ENCODE measurements at places on chromosomes 3 and 15.
A peak's percentile ranks its signal among the peaks of the same experiment; 100 is the strongest.

DNA sequence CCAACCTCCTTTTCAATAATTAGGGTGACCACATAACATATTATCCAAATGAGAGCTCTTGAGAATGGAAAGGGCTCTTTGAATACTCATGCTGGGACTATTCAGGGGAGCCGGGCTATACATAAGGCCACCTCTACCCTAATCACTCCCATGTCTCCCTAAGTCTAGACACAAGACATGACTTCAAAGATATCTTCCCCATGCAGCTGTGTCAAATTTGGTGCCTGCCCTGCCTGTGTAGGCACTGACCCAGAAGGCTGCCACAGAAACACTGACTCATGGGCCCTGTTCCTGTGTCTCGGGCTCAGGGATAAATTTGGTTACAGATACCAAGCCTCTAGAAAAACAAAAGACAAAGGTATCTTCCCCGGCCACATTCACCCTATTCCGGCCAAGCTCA, 70.3 kb downstream of the MYLK start:
- DNase-seq: no peak

- DNase-seq: no peak
These were observed 582.2 kb downstream of the FOXP1 start for GRCh38 chr3:71001303-71001830.

- no peak for DNase-seq
These were observed 58.1 kb upstream of the MRPS22 start for GRCh38 chr3:139285691-139286090.

DNA sequence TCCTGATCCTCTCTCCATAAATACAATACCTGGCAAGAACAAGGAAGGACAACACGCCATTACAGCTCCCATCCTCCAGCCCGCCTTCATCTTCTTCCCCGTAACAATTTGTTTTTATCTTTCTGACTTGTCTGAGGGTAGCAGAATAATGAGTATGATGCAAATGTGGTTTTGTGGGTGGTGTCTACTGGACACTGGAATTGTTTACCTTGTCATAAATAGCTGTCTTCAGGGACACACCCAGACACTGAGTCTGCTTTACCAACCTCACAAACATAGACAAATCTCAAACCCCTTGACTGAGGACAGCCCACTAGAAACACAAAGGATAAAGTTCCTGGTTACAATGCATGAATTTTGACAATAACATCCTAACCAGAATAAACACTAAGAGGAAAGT, 13.4 kb downstream of the WDR72 start:
- no peak for DNase-seq

DNA sequence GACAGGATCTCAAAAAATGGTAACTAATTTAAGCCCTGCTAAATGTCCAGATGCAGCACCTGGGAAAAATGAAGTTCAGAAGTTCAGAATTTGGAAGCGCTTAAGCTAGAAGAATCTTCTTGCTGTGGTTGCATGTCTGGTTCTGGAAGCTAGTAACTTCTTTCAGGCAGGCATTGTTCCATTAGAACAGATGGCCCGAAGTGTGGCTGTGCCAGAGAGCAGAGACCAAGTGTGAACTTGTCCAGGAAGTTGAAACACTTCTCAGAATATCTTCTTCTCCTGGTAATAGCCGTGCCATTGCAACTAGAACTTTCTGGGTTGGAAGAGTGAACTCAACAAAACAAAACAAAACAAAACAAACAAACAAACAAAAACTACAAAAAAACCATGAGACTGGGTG, 80.0 kb downstream of the MITF start:
- DNase-seq: no peak

DNA sequence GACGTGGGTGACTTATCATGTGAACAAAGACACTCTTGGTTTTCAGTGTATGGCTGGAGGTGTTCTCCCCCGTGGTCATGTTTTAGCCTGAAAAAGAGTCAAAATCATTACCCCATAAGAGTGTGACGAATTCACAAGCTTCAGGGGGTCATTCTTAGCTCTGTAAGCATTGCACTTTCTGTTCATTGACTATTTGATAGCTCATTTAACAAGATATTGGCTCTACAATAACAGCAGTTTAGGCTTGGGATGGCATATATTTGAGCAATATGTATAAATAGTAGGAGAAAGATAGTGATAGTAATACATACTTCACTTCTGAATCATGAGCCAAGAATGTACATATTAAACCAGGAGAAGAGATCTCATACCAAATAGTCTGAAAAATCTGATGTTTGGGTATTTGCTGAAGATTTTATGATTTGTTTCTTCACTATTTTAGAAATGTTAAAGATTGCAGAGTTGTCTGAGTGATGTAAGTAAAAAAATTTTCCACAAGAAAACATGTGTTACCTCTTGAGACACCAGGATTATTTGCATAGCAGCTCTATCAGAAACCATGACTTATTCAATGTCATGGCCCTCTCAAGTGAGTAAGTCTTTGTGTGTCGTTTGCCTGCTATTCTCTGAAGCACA, 996.0 kb downstream of the OTOL1 start:
- DNase-seq: no peak

DNA sequence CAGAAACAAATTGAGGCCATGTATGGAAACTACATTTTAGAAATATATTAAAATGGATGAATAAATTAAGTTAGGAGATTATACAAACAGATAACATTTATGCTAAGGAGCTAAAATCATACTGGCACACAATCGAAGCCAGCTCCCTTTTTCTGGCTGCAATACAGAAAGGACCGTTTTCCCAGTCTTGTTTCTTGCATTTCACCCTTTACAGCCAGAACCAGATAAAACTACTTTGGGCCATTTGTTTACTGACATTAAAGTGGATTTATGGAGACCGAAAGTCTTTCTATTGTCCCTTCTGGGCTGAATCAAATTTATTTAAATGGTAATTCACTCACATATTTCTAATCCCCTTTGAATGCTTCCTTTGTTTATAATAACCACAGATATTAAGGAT, 50.1 kb upstream of the CNTN3 start:
- DNase-seq: no peak

GRCh38 chr3:126671521-126671920, 16.6 kb upstream of the TXNRD3 start:
- DNase-seq: no peak

DNA sequence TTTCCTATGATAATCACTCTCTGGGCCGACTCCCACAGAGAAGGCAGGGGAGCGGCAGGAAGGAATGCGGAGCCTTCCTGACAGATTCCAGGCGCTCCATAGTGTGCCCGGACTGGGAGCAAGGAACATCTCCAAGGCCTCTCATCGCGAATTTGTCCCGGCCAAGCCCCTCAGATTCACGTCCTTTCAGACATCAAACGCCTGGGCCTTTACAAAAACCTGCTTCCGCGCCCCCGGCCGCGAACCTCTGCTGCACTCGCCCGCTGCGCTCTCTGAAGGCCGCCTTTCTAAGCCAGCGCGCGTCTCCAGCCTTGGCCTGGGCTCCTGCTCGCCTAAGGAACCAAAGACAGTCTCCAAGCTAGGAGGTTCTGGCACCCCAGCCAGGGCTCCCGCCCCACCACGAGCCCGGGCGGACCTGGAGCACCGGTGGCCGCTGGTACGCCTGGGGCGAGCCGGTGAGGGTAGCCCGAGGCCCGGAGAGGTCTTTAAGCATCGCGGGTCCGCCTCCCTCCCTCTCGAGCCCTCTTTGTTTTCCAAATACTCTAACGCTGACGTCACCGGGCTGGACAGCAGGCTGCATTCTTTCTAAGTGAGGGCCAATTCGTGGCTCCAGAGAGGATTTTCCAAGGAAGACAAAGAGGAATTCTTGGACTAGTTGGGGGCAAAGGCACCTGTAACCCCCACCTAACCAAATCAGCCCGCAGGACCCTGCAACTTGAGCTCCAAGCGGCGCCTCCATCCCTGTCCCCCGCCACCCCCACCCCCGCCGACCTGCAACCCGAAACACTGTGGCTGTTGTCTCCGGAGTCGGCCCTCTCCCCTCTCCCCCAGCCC, 759 bp downstream of the AMOTL2 start:
- DNase-seq: no peak

GRCh38 chr15:99239545-99240198, 9.7 kb downstream of the TTC23 start:
- DNase-seq: no peak

DNA sequence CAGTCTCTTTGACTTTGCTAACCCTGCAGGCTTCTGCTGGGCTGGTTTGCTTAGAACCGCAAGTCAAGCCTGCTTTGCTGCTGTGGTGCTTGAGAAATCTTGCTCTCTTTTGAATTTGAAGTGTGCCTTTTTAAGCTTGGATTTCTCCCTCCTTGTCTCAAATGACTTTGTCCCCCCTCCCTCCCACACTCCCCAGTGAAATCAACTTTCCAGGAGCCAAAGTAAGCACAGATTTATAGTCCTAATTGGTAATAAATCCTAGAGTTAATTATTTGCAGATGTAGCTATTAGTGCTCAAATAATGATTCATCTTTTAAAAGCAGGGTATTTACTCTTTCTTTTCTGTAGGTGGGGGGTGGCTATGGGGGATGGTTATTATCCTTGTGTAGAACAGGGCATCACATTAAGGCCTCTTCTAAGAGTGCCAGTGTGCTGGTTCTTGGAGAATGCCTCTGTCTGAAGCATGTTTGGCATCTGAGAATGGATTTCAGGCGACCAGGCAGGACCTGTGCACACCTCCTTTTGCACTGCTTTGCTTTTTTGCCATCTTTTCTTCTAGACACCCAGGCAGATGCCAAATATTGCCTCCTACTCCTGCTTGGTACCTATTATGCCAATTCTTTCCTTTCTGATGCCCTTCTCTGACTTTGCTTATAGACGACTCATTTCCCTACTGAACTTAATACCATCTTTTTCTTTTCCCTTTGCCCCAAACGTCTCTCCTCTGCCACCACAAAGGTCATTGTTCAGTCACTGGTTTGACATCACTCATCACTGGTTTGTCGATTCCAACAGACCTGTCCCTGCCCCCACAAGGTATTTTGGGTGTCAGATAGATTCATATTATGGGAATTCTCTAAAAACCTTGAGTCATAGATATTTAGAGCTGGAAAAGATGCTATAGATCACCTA, 50.7 kb downstream of the CLDN11 start:
- no peak for DNase-seq

- no peak for DNase-seq
These were observed 147.6 kb upstream of the HACD2 start for GRCh38 chr3:123732447-123732846.

DNA sequence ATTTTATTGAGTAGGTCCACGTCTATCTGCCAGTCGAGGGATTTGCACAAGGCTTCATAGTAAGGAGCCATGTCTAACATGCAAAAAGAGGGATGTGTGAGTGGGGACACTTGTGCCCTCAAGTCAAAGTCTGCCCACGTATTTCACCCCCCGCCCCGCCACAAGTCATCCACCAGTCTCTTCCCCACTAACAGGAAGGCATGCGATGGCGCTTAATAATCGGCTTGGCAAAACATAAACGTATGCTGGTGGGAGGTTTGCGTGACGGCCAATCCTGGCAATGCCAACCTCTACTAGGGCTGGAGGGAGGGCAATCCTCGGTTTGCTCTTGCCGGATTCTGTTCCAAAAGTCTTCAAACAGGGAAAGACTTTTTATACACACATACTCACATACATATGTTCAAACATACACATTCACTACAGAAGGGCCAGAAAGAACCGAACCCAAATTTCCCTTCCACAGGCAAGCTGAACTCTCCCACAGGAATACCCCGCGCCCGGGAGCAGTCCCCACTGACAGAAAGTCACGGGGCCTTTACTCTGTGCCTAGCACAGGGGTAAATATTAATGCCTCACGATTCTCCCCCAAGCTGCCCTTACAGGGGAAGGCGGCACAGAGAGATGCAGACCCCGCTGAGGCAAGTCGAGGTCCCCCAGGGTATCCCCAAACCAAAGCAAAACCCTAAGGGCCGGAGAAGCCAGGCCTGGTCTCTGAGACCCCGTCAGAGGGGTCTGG, 675 bp downstream of the PSMD6 start:
- peak; percentile 3 for DNase-seq

GRCh38 chr3:72426618-72427397, 421.4 kb downstream of the SHQ1 start:
- no peak for DNase-seq

DNA sequence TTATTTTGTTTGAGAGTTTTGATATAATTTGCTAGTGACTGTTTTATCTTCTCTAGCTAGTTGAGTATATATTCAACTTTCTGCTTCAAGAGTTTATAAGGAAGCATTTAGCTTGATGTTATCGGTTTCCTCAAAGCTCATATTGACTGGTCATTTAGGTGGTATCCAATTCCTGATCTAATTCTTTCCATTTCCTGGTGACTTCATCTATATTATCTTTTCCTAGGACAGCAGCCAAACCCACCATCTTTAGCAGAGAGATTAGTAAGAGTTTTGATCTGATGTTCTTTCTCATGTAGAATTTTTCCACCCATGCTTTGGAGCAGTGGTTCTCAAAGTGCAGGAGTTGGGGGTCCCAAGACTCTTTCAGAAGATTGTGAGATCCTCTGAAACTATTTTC, 148.6 kb upstream of the STT3B start:
- DNase-seq: no peak

DNA sequence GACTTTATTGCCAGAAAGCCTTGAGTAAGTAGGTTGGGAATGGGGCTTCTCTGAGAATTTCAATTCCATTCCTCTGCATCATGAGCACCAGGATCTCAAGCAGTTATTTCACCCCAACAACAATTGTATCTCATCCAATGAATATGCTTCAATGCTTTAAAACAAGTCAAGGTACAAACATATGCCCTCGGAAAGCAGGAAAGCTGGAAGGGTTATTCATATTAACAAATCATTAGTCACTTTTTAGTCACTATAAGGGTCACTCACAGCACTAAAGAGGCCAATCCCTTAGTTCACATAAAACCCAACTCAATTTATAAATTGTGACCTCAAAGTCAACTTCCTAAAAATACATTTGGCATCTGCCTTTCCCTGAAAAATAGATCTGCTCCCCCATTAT, 16.2 kb downstream of the MB21D2 start:
- no peak for DNase-seq

- DNase-seq: no peak
These were observed 10.1 kb downstream of the CEMIP start for GRCh38 chr15:80789296-80789695.

- no peak for DNase-seq
These were observed 114.4 kb upstream of the ABHD17C start for GRCh38 chr15:80580536-80581260.

All from activated CD4-positive, alpha-beta T cell treated with anti-CD3 and anti-CD28 coated beads, Interleukin-2, amount 50 U/mL, for 4 hours (primary cell).